D721Med (cell line): ENCODE measurements at places on chromosomes 4 and X.

DNA sequence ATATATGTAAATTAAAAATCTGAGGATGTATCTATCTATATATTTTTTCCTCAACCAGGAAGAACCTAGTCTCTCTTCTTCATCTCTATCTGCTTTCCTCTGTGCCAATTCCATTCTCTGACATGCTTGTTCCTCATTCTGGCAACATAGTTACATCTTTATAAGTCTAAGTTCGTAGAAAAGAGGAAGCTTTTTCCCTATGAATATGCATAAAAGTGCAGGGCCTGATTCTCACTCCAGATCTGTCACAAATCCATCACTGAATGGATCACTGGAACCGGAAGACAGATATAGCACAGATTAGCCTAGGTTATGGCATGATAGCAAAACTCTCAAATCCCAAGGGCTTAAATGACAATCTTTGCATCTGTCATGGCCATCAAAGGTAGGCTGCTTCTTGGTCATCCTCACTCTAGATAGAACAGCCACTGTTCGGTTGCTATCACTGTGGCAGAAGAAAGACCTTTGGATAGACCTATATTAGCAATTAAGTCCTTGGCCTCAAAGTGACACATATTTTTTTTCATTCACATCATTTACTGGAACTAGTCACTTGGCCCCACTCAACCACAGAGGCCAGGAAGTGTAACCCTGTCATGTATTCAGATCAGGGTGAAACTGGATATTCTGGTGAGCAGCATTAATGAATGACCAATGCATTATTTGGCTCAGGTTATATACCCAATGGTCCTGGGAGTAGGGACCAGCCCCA, 22.2 kb downstream of the DTHD1 start:
- DNase-seq: no peak

GRCh38 chrX:769796-770195, 139.2 kb downstream of the SHOX start:
- no peak for DNase-seq

- DNase-seq: no peak
Observed at GRCh38 chrX:3295731-3296130, 50.7 kb downstream of the MXRA5 start.

- DNase-seq: no peak
Observed at GRCh38 chr4:85512446-85513205, 37.7 kb downstream of the ARHGAP24 start.

DNA sequence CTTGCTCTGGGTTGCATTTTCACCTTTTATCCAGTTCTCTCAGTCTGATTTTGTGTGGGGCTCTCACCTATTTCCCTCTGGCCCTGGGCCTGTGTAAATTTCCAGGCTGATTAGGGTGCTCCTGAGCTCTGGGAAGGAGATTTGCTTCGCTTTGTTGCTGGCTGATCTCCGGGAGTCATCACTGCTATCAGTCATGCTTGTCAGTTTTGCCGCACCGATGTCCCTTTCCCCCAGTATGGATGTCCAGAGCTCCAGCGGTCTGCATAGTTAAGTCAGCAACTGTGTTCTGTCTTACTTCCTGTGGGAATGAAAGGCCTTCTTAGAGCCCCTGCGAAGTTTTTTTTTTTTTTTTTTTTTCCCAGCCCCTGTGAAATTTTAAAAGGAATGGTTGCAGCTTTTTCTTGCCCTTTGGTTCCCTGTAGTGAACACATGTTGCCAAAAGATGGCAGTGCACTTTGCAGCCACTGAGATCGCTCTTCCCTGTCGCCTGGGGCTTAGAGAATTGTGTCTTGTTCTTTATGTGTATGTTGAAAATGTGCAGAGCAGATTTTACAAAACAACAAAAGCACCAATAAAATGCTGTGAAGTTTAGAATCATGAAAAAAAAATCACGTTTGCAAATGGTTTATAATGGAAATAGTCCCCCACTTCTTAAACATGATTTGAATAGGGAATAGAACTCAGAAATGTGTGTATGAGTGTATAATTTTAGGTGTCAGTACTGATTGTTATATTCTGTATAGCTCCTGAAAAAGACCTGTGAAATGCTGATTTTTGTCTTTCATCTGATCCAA, 109.1 kb upstream of the SLC4A4 start:
- no peak for DNase-seq

- no peak for DNase-seq
Observed at GRCh38 chr4:153005899-153006381, 69.8 kb downstream of the FHDC1 start.

GRCh38 chrX:38799995-38800580, 1.2 kb upstream of the MID1IP1 start:
- DNase-seq: no peak

DNA sequence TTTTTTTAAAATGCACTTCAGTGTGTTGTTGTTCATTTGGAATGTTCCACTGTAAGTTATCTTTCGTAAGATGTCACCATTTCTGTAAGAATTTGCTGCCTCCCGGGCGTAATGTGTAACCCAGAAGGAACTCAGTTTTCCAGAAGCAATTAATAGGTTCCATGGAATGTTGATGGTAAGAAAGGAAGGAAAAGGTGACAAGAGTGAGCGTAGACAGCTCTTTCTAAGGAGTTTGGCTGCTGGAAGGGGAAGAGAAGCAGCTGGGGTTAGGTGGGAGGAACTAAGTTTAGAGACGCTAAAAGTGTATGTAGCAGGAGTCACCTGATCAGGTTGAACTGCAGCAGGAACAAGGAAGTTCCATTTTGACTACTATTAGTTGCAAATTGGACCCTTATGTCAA, 35.9 kb downstream of the PNMA5 start:
- no peak for DNase-seq

- no peak for DNase-seq
Observed at GRCh38 chr4:142703694-142704309, 142.3 kb downstream of the INPP4B start.

- DNase-seq: no peak
Observed at GRCh38 chr4:111499706-111500105, 645.5 kb upstream of the FAM241A start.

- DNase-seq: no peak
Observed at GRCh38 chrX:10048076-10048475, 80.9 kb downstream of the CLDN34 start.

DNA sequence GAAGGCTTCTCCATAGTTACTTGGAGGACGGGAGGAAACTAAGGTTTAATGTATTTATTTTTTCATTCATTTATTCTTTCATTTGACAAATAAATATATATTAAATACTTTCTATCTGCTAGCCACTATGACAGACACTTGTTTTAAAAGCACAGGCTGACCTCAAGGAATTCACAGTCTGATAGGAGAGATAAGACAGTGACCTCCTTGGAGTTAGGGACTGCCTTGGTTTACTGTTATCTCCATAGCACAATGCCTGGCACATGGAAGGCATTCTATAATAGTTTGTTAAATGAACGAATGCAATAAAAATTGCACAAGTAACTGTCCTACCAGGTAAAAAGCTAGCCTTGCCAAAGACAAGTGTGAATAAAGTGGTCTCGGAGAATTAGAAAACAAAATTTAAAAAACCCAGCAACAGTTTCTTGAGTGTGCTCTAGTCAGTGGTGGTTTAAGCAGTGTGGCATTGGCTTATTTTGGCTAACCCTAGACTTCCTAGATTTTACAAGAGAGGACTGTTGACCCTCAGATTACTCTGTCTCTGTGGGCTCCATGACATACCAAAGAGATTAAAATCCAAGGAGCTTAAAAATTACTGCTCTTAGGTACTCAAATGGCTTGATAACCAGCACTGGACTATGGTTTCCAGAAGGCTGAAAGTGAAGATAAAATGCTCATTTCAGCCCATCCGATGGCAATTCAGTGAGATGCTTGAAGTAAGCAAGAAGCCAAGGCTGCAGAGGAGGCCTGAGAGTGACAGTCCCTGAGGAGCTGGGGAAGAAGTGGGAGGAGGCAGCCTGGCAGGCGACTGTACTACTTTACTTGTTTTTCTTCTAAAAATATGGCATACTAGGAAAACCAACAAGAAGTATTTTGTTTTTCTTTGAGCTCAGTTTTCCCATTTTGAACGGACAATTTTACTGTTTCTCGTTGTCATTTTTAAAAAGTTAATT, 9.6 kb downstream of the AFP start:
- DNase-seq: no peak

- DNase-seq: no peak
Observed at GRCh38 chrX:100648458-100649417, 4.7 kb downstream of the SRPX2 start.

- DNase-seq: no peak
Observed at GRCh38 chrX:119762718-119763117, 4.3 kb downstream of the SOWAHD start.

DNA sequence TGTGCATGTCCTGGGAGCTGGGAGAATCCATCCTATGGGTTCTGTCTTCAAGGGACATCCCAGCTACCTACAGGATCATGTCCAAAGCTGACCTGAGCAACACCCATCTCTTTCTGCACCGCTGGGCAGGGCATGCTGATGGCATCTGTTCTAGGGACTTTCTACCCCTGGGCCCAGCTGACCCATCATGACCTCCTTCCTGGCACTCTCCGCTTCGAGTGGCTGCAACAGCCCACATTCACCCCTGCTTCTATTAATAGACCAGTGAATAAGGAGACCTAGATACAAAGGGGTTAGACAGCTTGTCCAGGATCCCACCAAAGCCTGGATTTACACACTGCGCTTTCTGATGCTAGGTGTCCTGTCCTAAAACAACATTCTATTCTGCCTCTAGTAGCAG, 44.6 kb upstream of the GPR173 start:
- DNase-seq: no peak

DNA sequence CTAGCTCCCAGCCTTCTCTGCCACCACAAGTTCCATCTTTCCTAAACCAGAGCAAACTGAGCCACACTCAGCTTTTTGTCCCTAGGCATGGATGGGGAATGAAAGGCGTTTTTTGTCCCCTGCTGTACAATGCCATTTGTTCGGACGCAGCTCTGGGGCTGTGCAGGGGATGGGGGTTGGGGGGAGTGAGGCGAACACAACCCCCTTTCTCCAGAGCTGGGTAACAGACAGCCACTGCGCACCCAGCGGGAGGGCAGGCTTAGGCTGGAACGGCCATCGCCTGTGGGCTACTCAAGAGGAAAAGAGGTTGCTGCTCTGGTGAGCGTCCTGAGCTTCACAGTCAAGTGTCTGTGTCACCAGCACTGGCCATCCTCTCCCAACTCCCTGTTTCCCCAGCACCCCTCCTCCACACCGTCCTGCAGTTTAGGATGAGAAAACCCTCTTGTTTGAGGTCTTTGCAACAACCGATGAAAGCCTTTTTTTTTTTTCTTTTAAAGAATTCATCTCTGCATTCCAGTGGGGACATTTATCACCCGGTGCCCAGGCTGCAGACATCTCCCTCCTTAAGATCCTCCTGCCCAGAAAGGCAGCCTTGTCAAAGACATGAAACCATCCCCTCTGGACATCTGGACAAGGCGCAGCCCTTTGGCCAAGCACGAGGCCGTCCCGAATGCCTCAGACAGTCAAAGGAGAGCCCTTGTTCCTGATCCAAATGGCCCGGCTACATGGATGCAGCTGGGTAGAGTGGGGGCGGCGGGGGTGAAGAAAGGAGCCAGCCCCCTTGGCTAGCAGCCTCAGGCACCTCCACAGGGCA, 419.6 kb downstream of the BCOR start:
- no peak for DNase-seq

DNA sequence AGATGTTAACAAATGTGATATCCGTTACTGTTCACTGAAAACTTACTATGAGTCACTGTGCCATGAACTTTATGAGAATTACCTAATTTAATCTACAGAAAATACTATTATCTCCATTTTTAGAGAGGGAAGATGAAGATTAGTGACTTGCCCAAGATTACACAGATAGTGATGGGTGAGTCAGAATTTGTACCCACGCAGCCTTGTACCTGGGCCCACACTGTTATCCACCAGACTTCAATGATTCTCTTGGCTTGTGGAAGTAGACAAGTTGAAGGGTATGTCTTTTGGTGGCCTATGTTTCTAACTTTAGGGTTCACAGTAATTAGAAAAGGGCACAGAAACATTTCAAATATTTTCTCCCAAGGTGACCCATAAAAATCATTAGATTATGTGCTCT, 472.5 kb upstream of the NR3C2 start:
- no peak for DNase-seq

- DNase-seq: no peak
Observed at GRCh38 chr4:121397434-121397833, 16.6 kb upstream of the QRFPR start.

GRCh38 chr4:40180356-40180755, 16.5 kb upstream of the RHOH start:
- DNase-seq: no peak

DNA sequence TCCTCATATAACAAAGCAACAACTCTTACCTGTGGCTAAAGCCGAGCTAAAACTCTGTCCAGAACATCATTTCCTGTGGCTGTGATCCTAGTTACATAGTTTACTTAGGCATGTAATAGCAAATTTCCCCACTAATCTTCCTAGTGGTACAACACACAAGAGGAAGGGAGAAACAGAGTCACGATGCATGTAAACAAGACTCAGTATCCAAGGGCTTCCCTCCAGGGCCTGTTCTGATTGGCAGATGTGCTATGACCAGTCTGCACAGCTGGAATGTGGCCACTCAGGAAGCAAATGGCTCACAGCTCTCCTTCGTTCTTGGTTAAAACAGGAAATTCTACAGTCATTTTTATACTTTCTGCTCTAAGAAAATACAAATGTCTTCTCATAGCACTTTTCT, 49.2 kb upstream of the PRSS48 start:
- DNase-seq: no peak

DNA sequence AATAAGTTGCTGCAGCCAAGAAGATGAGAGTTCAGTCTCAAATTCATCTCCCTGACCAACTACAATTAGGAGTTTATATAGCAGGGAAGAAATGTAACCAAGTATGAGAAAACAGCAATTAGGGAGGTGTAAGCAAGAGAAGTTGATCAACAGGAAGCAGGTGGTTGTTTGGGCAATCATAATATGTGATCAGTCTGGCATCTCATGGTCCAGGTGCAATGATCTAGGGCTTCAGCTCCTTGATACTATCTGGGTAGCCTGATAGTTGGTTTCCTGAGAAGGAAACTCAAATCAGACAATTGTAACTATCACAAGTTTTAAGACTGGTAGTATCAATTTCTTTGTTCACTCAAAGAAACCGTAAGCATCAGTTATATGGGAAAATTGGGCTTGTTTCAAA, 1574.3 kb upstream of the PABPC4L start:
- no peak for DNase-seq

GRCh38 chr4:76058302-76058701, 16.2 kb upstream of the ART3 start:
- DNase-seq: no peak

GRCh38 chr4:132195176-132195575, 953.9 kb upstream of the PCDH10 start:
- DNase-seq: no peak

DNA sequence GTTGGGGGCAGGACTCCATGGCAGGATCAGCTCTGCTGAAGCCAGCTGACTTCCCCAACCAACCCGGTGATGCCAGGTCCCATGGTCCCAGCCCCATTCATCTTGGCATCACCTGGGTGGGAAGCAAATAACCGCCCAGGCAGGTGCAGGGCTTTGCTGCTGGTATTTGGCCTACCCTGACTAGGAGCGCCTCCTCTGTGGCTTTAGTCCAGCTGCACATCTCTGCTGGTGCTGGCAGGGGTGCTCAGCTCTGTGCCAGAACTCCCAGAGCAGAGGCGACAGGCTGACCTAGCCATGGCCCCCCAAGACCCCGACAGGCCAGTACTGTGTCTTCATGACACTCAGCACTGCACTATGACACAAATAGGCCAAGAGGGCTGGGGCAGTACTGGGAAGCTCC, 64.4 kb downstream of the STARD8 start:
- no peak for DNase-seq
